ENCODE measurements at places on chromosomes 4 and X.

DNA sequence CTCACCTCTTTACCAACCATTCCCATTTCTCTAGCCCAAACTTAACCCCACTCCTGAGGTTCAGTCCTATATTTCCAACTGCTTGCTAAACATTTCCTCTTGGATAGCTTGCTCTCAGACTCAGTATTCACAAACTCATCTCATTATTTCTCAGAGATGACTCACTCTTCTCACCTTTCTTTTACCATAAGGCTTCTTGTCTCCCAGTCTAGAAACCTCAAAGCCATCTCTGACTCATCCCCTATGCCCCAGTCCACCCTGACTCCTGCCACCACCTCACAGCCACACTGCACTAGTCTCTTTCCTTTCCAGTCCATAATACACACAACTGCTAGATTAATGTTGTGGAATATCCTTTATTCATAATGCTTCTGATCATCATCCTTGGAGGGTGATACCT, 4.8 kb downstream of the FRMPD3 start:
- DNase-seq: no peak

- no peak for DNase-seq
These were observed 335.1 kb downstream of the ANK2 start for GRCh38 chr4:113384600-113384999.

DNA sequence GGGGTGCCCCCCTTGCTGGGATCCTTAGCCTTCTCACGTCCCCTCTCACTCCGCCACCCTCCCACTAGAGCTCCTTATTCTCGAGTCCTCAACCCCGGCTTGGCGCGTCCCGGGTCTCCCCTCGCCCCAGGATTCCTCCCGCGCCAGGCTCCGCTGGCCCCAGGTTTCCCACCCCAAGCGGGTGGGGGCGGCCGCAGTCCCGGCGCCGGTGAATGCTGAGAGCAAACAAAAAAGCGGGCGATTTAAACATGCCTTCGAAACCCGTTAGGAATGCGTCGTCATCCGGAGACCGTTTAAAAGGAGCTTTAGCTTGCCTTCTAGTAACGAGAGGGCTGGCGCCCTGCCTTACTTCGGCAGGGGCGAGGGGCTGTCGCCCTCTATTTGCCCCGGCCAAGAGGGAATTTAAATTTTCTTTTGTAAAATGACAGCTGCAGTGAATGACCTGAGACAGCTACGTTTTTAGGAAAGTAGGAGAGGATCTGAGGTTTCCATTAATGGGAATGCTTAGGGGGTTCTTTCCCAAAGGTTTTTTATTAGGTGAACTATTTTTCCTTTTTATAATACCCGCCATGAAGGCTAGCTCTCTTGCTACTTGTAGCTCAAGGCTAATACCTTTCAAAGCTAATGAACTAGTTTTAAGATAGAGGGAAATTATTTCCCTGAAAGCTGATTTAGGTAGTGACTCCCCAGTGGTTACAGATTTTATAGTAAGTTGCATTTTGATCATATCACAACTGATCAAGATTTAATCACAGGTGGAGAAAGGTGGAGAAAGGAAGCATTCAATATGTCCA, 3.1 kb downstream of the JADE1 start:
- DNase-seq: peak; percentile 90

GRCh38 chr4:165767671-165768070, 105.4 kb upstream of the TLL1 start:
- DNase-seq: no peak

DNA sequence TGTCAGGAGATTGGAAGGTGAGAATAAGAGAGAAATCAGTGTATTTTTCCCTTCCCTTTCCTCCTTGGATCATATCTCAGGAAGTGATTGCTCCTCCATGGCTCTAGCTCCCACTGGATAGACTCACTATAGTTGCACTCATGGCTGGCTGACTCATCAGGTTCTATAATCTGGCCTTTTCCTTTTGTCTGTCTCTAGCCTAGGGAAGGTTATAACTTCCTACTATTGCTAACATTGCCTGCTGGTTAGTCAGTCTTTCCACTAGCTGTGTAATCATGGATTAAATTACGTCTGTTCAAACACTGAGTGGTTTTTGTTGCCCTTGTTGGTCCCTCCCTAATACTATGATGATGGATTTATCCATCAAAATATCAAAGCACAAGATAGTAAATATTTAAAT, 195.5 kb upstream of the VEGFC start:
- DNase-seq: no peak

GRCh38 chrX:22090181-22090580, 58.1 kb downstream of the PHEX start:
- no peak for DNase-seq

- no peak for DNase-seq
These were observed 44.3 kb upstream of the FAM9A start for GRCh38 chrX:8845469-8845868.

GRCh38 chrX:11464380-11464779, 171.2 kb downstream of the AMELX start:
- DNase-seq: no peak

DNA sequence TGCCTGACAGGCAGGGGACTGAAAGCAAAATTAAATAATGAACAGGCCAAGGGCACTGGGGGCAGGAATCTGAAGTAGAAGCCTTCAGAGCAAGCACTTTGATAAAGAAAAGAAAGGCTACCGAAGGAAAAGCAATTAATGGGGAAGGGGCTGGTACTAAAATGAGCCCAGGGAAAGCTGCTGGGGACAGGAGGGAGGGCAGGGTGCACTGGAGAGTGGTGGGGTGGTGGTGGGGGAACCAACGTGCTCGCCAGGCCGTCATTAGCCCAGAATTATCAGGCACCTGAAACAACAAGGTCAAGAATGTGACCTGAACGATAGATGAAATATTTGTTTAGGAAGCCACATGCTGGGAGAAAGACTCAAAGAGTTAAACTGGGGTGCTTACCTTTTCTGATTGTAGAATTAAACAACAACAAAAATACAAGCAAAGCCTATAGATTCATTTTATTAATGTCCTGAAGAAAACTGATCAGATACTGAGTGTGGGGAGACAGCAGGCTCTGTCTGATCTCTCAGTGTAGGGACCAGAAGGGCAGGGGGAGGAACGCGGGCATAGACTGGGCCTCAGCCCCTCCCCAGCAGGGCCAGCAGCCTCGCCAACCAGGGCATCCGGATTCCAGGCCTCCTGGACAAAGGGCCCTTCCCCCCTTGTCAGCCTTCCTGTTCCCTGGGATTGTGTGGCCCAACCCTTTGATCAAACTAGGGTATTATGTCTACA, 239.7 kb upstream of the KLF3 start:
- DNase-seq: peak; percentile 68

DNA sequence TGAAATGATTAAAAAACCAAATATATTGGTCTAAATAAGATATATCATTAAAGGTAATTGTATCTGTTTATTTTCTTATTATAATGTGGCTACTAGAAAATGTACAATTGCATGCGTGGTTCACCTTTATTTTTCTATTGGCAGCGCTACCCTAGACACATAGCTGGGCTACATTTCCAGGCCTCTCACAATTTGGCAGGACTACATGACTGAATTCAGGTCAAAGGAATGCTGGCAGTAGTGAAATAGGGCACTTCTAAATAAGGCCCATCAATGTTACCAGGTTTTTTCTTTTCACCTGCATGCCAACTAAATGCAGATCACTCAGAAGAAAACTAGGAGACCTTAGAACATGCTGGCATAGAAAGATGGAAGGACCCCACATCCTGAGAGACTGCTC, 1072.9 kb upstream of the SLIT2 start:
- DNase-seq: no peak

GRCh38 chrX:38805432-38806389, 4.5 kb downstream of the MID1IP1 start:
- DNase-seq: peak; percentile 62

- DNase-seq: no peak
These were observed 127.7 kb downstream of the IRF2 start for GRCh38 chr4:184346682-184347081.

DNA sequence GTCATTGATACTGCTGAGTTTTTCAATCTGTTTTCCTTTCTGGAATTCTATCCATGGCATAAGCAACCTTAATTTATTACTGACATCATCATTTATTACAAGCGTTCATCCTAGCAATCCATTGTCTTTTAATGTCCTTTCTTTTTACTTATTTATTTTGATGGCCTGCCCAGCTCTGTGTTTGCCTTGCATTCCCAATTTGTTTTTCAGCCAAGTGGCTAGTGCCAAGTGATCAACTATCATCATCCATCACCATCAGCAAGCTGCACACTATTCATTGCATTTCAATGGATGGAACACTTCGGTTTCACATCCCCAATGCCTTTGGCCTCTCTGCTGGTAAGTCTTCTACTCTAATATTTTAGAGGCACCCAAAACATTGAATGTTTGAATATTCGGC, 831.7 kb upstream of the EPHA5 start:
- DNase-seq: no peak

GRCh38 chrX:6738518-6739470, 203.9 kb upstream of the VCX3A start:
- DNase-seq: no peak

GRCh38 chr4:138958519-138958918, 57.1 kb upstream of the NOCT start:
- no peak for DNase-seq

GRCh38 chr4:52954560-52955170, 92.5 kb downstream of the RASL11B start:
- no peak for DNase-seq

- DNase-seq: no peak
These were observed 276.7 kb upstream of the PPARGC1A start for GRCh38 chr4:24166501-24166900.

GRCh38 chr4:47531241-47531953, 46.3 kb downstream of the ATP10D start:
- DNase-seq: no peak

DNA sequence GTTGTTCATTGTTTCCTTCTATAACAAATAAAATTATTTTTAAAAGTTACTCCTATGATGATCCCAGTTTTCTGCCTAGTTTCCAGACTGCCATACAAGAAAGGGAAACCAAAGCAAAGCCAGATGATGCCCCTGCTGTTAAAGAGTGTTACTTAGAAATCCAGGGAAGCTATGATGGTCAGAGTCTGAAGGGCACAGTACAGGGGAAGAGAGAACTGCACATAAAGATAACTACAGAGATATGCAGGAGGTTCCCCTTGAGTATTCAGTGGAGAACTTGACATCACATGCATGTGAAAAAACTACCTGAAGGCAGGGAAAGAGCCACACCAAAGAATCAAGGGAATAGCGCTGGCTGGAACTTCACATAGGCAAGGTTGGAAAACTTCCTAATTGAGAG, 494.2 kb upstream of the FSTL5 start:
- no peak for DNase-seq

- DNase-seq: no peak
These were observed 79.3 kb downstream of the NFKB1 start for GRCh38 chr4:102580463-102580842.

- DNase-seq: no peak
These were observed 41.0 kb downstream of the FNIP2 start for GRCh38 chr4:158809611-158810486.

GRCh38 chr4:66640233-66640990, 904.9 kb downstream of the CENPC start:
- DNase-seq: no peak

GRCh38 chr4:129218897-129219296, 122.9 kb downstream of the C4orf33 start:
- DNase-seq: no peak

- DNase-seq: peak; percentile 47
These were observed 1.5 kb downstream of the USP51 start for GRCh38 chrX:55488006-55488592.

- no peak for DNase-seq
These were observed 57.3 kb downstream of the JAKMIP1 start for GRCh38 chr4:6142935-6143602.

DNA sequence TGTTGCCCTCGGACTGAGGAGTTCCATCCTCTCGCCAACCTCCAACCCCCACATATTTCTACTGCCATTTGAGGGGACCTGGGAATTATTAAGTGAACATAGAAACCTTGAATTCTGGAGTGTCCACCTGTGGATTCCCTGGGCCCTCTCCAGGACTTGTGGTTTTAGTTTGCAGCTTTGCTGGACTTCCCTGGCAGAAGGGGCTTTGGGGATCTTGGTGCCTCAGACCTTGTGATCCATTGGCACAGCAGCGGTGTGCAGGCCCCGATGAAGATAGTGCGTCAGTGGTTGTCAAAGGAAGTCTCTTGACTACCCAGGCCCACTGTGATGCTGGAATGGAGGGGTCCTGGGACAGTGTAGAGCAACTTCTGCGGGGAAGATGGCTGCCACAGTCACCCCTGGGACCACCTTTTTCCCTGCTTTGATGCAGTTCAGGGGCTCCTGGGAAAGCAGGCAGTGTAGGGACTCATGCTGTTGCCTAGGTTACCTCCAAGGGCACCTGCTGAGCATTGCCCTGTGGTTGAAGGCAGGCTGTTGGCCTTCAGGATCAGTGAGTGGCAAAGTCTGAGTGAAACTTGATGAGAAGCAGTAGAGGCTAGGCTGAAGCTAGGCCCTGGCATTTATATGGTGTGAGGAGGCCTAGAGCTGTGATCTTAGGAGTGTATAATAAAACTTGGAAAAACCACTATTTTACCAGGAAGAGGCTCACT, 2.2 kb downstream of the SLC16A2 start:
- peak; percentile 25 for DNase-seq

- no peak for DNase-seq
These were observed 53.2 kb downstream of the ARHGAP10 start for GRCh38 chr4:147785129-147785528.

GRCh38 chr4:175584901-175585300, 227.2 kb downstream of the GPM6A start:
- DNase-seq: no peak

- no peak for DNase-seq
These were observed 587.5 kb upstream of the MAGEB2 start for GRCh38 chrX:29627833-29628232.

DNA sequence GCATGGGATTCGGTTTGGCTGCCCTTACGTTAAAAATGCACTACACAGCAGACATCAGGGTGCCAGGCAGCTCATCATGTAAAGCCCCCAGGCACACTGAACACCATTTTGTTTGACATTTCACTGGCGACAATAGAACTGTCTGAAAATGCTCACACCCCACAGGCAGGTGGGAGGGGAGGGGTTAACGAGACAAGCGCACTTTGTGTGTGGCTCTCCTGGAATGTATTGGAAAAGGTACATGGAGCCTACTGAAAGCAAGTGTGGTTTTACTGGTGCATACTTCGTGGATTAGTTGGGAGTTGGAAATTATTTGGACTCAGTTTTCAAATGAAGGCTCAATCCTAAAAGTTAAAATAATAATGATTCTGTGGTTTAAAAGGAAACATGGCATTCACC, 31.6 kb upstream of the PPARGC1A start:
- no peak for DNase-seq

DNA sequence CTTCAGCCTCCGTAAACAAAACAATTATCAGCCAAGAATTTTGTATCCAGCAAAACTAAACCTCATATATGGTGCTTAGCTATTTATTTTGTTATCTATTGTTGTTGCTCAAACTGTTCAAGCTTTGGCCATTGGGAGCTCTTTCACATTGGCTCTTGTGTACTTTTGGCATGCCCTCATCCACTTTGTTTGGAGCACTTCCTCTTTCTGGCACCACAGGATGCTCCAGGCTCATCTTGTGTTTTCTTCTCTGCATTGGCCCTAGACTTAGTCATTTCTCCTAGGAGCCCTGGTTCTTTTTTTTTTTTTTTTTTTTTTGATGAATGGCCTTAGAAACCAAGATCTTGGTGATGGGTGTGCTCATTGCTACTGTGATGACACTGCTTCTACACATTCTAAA, 74.5 kb downstream of the DIPK2B start:
- no peak for DNase-seq

All from retina (tissue), 1 donor.